NCI-H82 (cell line): ENCODE measurements at places on chromosomes 4 and X.

DNA sequence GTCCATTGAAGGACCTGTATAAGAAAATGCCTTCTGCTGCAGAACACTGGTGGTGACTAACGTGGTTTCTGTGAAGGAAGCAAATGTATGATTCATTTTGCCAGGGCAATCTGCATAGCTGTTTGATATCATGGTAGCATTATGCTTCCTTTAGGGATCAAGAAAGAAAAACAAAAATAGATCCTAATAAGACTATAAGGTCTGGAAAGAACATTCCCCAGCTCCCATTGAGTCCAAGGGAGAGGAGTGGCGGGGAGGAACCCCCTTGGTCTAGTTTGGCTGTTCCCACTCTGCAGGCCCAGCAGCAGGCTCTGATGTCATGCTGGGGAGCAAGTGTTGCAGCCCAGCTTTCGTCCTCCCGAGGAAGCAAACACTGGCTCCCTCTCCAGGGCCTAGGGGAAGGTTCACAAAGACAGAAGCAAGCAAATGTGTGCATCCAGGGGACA, 154.5 kb upstream of the GALNT7 start:
- DNase-seq = peak; percentile 16

DNA sequence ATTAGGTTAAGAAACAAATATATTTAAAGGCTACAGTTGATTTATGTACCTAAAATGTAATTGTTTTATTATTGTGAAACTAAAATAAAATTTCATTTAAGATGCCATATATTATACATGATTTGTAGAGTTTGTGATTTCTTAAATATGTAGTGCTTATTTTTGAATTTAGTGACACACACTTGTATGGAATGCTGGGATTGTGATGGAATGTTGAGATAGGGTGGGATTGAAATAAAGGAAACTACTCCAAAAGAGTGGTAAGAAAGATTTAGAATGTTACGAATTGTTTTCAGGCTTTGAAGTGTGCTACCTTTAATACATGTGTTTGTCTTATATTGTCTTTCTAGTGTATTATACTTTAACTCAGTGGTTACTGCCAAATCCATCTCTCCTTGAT, 330.3 kb upstream of the PITX2 start:
- DNase-seq = no peak

- DNase-seq = no peak
Observed at GRCh38 chr4:15551740-15552446, 82.2 kb downstream of the CC2D2A start.

DNA sequence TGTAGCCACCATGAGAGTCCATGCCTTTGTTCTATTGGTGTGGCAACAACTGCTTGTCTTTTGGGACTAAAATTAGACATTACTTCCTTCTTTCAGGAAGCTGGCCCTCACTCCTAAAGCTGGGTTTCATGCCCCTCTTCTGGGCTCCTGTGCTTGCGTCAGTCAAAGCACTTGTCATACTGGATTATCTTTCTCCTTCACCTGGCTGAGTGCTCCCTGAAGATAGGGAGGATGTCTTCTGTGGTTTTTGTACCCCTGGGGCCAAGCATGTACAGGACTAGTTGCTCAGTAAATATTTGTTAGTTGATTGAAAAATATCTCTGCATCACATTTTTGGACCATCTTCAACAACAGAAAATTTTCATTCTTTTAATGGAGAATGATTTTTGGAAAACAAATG, 26.1 kb upstream of the LONRF3 start:
- no peak for DNase-seq

DNA sequence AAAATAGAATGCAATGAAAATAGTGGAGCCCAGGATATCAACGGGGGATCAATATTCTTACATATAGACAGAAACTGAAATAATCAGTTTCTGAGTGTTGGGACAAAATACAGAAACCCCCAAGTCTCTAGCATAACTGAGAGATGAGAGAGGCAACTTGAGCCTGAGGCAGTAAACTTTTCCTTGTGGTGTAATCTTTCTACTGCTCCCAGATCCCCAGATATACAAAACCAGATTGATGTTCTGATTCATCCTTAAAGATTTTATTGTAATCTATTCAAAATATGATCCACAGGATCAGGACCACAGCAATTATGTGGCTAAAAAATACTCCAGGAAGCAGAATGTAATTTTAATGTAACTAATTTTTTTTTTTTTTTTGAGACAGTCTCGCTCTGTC, 2282.6 kb downstream of the ARAP2 start:
- no peak for DNase-seq

GRCh38 chr4:174521800-174522182, 497 bp downstream of the HPGD start:
- peak; percentile 34 for DNase-seq

- DNase-seq = no peak
Observed at GRCh38 chr4:119299260-119299671, 22.7 kb downstream of the FABP2 start.

DNA sequence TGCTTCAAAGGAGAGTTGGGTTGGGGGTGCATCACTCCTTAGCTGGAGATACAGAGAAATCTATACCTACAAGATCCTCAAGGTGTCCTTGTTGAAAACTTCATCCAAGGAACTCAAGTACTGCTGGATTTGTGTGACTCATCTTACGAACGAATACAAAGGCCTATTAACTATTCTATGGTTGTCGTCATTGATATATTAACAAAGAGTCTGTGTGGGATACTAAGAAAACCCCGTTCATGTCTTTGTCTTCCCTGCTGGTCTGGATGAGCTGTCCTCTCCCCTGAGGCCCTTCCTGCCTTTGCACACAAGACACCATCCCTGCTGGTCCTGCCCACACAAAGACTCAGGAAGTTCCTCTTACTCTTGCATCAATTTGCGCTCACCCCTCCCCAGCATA, 54.9 kb upstream of the IRF2 start:
- no peak for DNase-seq

DNA sequence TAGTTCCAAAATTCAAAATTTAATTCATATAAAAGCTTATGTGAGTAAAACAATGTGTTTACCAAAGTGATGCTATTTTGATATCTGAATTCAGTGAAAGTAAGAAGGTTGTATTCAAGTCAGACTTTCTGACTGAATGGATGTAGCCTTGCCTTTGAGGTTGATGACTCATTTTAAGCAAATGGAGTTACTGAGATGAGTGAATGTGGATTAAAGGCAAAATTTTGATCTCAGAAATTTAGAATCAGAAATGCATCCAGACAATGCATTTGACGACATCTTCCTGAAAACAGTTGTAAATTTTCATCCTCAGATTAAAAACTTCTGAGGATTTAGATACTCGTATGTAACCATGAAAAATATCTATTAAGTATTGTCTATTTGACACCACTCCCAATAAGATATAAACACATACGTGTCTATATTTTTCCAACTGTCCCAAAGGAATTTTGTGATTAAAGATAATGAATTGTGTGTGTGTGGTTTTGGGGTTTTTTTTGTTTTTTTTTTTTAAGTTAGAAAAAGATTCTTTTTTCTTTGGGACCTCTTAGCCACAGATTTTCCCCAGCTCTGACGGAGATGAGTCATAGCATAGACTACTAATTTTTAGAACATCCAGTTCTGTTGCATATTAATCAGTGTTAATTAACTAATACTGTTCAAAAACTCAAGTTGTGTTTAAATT, 34.4 kb downstream of the NFKB1 start:
- no peak for DNase-seq

- no peak for DNase-seq
Observed at GRCh38 chr4:74166135-74166534, 8.2 kb downstream of the MTHFD2L start.

DNA sequence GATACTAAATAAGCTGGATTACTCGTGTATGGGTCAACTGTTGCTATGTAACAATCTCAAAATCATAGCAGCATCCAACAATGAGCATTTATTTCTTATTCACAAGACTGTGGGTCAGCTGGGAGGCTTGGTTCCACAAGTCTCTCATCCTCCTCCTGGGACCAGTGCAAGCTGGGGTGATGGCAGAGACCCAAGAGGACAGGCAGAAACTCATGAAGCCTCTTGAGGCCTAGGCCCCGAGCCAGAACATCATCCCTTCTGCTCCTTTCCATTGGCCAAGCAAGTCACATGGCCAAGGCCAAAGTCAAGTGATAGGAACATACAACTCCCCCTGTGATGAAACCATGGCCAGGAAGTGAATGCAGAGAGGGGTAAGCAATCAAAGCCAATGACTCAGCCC, 422.1 kb downstream of the BCOR start:
- DNase-seq = no peak

DNA sequence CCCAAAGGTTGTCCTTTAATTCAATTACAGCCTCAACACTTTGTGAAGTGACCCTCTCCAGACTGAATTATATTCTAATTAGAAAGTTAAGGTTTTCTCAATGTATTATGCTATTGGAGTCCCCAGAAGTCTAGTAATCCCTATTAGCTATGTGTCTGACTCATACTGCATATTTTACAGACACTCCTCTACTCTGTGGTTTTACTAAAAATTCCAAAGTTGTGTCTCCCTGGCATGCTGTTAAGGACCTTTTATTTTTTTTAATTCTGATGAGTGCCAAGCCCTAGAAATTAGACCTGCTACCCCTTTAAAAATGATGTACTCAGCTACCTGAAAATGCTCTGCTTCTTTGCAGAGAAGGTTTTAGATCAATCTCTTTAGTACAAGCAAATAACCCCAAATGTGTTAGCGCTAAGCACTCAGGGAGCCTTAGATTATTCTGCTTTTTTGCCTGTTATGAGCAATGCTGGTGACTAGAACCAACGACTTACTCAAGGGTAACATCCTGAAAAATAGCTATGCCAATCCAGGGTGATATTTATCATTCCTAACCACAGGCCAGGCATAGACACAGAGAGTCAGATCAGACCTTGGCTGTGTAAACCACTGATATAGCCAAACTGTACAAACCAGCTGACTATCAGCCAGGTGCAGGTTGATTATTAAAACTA, 26.1 kb upstream of the CXCL13 start:
- DNase-seq = no peak

GRCh38 chr4:72945719-72946336, 123.7 kb downstream of the COX18 start:
- DNase-seq = no peak

DNA sequence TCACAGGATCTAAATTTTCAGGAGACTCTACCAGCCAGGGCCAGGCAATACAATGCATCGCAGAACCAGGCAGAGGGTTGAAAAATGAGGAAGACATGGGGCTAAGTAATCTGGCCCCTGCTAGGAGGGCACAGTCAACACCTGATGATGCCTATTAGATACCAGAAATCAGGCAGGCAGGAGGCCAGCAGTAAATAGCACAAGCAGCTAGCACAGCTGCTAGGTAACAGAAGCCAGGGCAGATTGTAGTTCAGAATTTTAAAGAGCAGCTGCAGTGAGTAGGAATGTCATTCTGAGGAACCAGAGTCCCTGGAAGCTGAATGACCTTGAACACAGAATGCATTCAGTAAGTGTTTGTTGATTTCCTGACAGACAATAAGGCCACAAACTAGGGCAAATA, 38.8 kb upstream of the TRPC5OS start:
- DNase-seq = peak; percentile 20

GRCh38 chr4:140726776-140727500, 29.2 kb downstream of the TBC1D9 start:
- DNase-seq = no peak

DNA sequence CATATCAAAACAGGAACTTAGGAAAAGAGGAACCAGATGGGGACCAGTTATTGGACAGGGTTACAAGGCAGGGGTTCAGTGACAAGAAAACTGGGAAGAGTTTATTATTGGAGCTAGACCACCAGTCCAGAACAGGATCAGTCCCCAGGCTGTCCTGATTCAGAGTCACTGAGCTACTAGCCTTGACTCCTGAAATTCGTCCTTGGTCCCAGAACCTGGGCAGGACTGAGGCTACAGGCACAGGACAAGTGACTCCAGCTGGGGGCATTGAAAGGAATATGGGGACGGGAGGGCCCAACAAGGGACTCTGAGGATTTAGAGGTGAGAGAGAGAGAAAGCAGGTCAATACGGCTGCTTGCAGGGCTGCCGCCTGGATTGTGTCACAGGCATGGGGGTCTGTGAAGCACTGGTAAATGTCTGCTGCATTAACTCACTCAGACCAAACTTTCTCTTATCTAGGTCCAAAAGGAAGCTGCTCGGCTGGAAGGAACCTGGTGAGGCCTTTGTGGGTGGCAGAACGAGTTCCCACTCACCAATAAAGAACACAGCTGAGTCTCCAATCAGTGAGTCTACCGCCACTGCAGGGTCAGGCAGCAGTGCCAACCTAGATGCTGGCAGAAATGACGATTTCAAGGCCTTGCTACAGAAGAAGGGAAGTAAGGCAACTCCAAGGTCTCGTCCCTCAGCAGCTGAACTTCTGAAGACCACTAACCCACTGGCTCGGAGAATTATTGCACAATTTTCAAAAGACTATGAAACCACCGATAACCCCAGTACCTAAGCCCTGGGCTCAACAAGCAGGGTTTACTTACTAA, 11.3 kb upstream of the RTL5 start:
- no peak for DNase-seq

- DNase-seq = peak; percentile 47
Observed at GRCh38 chr4:139768896-139769295, 103.3 kb downstream of the MGST2 start.

DNA sequence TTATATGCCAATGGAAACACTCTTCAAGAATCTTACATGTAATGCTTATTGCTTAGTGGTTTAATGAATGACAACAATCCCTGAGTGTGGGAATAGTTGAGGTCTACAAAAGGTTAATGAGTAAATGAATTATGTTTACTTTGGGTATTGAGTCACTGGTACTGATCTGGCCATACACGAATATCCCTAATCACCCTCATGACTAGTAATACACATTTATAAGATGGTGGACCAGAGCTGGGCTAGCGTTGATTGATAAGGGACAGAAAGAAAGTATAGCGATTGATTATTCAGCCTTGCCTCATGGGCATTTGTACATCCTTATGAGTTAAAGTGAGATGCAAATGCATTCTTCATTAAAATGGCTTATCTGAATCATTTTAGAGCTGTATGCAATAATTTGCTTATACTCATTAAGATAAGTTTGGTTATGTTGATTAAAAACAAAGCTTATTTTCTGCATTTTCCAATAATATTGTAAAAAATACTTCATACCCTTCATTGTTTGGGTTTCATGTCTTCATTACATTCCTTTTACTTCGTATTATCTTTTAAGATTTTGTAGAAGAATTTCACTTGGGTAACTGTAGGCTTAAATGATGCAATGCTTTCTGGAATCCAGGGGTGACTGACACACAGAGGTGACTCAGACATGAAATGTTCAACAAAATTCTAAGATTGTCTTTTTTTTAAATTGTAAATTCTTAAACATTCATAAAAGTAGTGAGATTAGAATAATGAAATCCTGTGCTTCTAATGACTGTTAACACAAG, 47.4 kb downstream of the FGF2 start:
- DNase-seq = no peak

DNA sequence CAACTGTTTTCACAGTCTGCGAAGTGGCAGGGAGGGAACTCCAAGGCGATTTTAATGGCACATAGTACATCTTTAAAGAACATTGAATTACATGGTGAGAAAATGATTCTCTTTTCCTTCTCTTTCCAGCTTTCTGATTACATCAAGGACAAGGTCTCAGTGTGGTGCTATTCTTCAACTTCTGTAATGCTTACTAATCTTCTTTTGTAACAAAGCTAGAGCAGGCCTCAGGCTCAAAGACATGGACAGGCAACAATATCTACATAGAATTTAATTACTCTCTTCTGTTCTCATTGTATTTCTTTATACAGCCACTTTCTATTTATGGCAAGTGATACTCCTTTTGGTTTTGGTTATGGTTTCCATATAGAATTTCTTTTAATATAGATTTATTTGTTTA, 48.4 kb downstream of the RTL5 start:
- DNase-seq = no peak
